Left ventricle myocardium superior (tissue), 1 donor: ENCODE measurements at places on chromosomes 4 and X.
A peak's percentile ranks its signal among the peaks of the same experiment; 100 is the strongest.

- DNase-seq = no peak
Measured at GRCh38 chr4:180398564-180398963, 1844.6 kb upstream of the TENM3 start.

GRCh38 chr4:1766106-1767060 lies 26.7 kb upstream of the FGFR3 start:
- no peak for DNase-seq

GRCh38 chr4:123876671-123877101 lies 480.1 kb downstream of the SPRY1 start:
- DNase-seq = no peak

DNA sequence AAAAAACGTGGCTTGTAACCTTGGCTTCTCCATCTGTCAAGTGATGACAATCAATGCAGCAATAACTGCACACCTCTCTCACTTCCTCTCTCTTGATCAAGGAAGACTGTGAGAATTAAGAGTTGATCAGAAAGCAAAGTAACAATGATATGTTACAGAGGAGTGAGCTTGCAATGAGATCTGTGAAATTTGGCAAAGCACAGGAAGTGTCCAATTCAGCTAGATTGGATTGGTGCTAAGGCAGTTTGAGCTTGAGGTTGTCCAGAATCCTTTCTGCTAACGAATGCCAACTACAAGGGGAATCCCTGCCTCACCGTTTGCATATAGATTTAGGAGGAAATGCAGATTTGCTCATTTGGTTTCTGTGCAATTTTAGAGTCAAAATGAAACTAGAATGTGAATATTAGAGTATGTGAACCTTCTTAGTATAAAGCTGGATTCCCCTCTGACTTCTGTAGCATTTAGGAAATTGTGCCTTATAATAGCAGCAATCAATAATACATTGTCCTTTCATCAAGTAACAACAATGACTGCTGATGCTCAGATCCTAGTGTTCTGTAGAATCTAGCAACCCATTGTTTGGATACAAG lies 346.4 kb downstream of the PTTG2 start:
- DNase-seq = no peak

DNA sequence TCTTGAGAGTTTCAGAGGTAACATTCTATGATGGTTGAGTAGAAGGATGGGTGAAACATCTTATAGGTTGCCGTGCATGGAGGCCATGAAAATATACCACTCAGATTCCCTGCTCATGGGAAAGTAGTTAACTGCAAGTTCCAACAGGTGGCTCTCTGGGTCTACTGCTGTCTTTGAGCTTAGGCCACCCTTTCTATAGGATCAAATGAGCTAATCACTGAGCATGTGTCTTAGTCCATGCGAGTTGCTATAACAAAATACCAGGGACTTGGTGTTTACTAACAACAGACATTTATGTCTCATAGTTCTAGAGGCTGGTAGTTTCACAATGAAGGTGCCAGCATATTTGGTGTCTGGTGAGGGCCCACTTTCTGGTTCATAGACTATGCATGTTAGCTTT lies 144.8 kb upstream of the UNC5C start:
- DNase-seq = no peak

- DNase-seq = no peak
Measured at GRCh38 chr4:7344636-7345155, 90.0 kb downstream of the PSAPL1 start.

- no peak for DNase-seq
Measured at GRCh38 chrX:135408794-135409193, 12.9 kb upstream of the SMIM10L2A start.

DNA sequence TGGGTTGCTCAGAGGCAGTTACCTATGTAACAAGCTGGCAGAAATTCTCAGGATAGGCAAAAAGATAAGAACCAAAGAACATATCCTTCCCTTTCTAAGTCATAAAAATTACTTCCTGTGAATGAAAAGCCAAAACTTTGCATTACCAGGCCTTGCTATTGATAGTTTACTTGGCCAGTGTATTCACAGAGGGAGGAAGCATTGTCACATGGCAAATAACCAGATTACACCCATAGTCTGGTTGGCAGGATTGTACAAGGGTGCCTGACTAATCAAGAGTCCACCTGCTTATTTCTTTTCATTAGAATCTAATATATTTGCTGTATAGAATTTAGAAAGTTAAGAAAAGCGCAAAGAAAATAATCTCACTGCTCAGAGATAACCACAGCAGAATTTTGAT lies 14.1 kb downstream of the XIAP start:
- DNase-seq = no peak

- DNase-seq = no peak
Measured at GRCh38 chrX:133726642-133727041, 258.8 kb downstream of the GPC3 start.

- no peak for DNase-seq
Measured at GRCh38 chrX:118062817-118063615, 53.6 kb downstream of the KLHL13 start.

- no peak for DNase-seq
Measured at GRCh38 chrX:37820646-37821045, 26.7 kb downstream of the DYNLT3 start.

- DNase-seq = no peak
Measured at GRCh38 chr4:83996254-83996653, 460.3 kb downstream of the GPAT3 start.

- no peak for DNase-seq
Measured at GRCh38 chr4:45668128-45668527, 455.7 kb downstream of the GABRG1 start.

- no peak for DNase-seq
Measured at GRCh38 chr4:26032142-26032541, 118.1 kb downstream of the SMIM20 start.

DNA sequence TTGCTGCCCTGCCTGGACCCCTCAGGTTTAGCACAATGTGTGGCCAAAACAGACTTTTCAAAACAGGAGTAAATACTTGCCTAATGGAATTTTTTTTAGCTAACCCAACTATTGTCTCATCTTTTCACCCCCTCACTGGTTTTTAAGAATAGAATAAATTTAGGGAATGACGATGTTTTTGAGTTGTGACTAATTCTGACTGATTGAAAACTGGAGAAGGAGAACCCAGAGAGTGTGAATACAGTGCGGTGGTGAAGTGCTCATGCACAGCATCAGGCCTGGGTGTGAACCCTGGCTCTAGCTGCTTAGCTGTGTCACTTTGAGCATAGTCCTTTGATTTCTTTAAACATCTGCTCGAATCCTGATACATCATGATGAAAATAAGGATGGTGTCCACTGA lies 10.5 kb downstream of the ANTXR2 start:
- no peak for DNase-seq

- DNase-seq = no peak
Measured at GRCh38 chrX:145405012-145405411, 157.7 kb downstream of the SPANXN1 start.

- no peak for DNase-seq
Measured at GRCh38 chr4:94489098-94489497, 37.4 kb downstream of the PDLIM5 start.

DNA sequence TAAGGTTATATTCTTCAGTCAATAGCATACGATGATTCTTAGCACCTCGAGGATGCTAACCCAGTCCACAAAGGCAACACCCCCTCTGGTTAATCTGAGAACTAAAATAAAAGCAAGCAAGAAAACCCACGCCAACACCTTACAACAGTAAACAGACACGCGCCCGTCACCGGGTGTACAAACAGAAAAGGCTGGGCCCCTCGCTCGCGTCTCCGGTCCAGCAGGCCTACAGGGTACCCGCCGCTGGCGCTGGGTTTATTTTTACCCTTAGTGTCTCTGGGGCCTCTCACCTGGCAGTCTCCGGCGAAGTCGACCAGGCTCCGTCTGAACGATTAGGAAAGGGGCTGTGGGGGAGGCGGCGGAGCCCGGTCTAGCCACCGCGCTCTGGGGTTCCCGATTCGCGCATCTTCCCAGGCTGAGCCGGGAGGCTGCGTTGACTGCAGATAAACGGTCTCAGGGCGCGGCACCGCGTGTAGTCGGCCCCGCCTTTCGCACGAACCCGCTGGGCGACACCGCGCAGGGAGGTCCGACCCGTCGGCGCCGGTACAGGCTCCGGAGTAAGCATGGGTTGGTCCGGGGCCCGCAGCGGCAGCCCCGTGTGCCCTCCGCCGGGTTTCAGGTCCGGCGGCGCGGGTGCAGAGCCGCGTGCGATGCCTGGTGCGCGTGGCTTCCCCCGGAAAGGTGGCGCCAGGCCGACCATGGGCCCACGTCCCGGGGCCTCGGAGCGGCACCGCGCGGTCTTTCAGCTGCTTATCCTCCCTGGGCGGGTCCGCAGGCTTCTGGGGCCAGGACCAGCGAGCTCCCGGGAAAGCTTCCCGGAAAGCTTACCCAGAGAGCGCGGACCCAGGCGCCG lies 441 bp downstream of the SLC9B2 start:
- DNase-seq = peak; percentile 83

GRCh38 chrX:155113097-155113496 lies 41.8 kb downstream of the BRCC3 start:
- no peak for DNase-seq

DNA sequence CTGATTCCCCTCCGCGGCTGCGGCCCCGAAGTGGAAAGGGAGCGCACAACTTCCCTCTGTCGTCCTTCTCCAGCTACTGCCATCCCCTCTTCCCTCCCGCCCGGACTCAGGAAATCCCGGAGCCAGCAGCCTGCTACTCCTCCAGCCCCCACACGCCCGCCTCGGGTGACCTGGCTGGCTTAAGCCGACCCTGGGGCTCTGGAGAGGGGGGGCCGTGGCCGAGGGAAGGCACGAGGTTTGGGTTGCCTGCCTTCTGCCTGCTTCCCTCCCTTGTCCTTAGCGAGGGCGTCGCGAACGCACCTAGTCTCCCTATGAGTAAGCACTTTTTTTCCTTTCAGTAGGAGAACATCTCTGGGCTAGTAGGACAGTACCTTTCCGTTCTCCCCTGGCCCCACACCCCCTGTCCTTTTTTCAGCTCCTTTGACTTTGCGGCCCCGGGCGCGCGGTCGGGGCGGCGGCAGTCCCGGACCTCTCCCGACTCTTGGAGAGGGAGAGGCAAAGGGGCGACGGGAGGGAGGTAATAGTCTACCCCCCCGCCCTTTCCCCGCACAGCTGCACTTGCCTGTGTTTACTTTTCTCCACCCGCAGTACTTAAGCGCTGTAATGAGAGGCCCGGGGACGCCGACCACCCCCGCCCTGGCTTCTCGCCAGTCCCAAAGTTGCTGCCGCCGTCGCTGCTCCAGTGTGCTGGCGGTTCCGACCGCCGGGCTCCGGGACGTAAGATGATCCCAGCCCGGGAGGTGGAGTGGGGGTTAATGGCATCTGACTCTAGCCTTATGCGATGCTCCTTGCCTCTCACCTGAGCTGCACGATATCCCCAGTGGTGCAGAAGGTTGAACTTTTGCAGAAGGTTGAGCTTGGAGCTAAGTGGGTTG lies 868 bp downstream of the PLS3 start:
- peak; percentile 62 for DNase-seq

GRCh38 chr4:73822812-73823504 lies 13.5 kb upstream of the CXCL6 start:
- no peak for DNase-seq

GRCh38 chr4:20901851-20902250 lies 201.6 kb downstream of the PACRGL start:
- no peak for DNase-seq

- no peak for DNase-seq
Measured at GRCh38 chr4:18938343-18939099, 917.0 kb upstream of the LCORL start.
